ENCODE measurements at places on chromosomes 5 and 9.
A peak's percentile ranks its signal among the peaks of the same experiment; 100 is the strongest.

DNA sequence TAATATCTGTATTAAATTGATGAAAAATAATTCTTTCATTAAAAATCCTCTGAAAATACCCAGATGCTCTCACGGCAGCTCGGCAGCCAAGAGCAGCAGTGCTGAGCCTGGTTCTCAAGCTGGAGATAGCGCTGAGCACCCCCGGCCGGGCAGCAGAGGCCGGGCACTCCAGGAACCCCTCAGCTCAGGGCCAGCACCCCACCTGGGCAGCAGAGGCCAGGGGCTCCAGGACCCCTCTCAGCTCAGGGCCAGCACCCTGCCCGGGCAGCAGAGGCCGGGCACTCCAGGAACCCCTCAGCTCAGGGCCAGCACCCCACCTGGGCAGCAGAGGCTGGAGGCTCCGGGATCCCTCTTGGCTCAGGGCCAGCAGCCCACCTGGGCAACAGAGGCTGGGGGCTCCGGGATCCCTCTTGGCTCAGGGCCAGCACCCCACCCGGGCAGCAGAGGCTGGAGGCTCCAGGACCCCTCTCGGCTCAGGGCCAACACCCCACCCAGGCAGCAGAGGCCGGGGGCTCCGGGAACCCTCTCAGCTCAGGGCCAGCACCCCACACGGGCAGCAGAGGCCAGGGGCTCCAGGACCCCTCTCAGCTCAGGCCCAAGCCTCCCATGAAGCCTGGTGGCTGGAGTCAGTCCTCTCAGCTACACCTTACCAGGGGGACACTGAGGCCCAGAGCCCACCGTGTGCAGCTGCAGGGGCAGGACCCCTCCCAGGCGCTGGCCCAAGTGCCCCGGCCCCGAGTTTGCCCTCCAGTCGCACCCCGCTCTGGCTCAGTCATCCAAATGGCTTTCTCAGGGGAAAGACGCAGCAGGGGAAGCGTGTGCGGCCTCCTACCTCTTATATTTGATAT, 21.7 kb downstream of the CLPTM1L start:
- peak; percentile 55 for DNase-seq

DNA sequence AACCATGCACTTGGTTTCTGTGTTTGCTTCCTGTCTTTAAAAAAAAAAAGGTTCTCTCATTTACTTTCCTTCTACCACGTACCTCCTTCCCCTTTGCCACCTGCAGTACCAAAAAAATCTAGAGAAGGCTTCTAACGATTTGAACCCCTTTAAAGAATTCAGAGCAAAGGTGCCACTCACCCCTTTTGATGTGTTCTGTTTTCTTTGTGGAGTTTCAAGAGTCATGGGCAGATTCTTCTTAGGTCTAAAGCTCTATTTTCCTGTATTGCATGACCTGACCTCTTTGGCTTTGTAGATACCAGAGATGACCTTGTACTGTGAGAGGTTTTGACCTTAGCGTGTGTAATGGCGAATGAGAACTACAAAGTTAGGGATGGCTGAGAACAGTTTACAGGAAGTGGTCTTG, 29.0 kb downstream of the TXNDC8 start:
- no peak for DNase-seq

DNA sequence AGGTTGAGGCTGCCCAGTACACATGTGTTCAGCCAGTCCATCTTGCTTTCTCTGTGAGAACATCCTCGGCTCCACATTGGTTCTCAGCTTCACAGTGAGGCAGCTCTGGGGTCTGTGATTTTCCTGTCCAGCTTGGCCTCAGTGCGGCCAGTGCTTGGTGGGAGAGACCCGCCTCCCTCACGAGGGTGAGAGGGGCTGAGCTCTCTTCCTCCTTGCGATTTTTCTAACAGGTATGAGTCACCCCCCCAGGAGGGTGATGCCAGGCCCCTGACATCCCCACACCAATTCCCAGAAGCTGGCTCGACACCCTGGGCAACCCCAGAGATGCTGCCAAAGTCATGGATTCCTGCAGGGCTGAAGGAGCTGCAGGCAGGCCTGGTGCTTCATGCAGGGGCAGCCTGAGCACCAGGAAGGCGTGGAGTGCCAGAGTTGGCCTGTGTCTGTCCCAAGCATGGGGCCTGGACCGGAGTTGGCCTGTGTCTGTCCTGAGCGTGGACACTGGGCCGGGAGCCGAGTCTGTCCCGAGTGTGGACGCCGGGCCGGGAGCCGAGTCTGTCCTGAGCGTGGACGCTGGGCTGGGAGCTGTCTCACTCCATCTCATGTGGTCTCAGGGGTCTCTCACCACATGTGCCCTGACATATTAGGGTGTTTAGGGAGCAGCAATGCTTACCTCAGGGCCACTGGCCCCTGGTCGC, 408.6 kb upstream of the IRX4 start:
- peak; percentile 39 for DNase-seq

- DNase-seq, result no peak
Observed at GRCh38 chr5:68521776-68522175, 306.2 kb downstream of the PIK3R1 start.

- DNase-seq, result no peak
Observed at GRCh38 chr9:91073049-91073810, 271.6 kb downstream of the SYK start.

Data from activated effector memory CD4-positive, alpha-beta T cell treated with anti-CD3 and anti-CD28 coated beads, Interleukin-2, amount 50 U/mL, for 16 hours (primary cell).